ENCODE measurements at places on chromosomes 1 and 21. TPM values are rescaled to one million over a fixed set of nuclear protein-coding genes. Genes with fewer than 3 reads are reported as not detected.

ZNF695 gene
- total RNA-seq: not detected

OR6N1 gene
- total RNA-seq: not detected

GPR37L1 gene
- 0.10 TPM for total RNA-seq

FNBP1L gene
- total RNA-seq: 53.2 TPM

CD1D gene
- total RNA-seq: 1.7 TPM

SELE gene
- total RNA-seq: 5.4 TPM

CHRNB2 gene
- 0.36 TPM for total RNA-seq
